Stimulated activated CD8-positive, alpha-beta memory T cell treated with anti-CD3 and anti-CD28 coated beads, Interleukin-15, amount 100 ng/mL, for 4 hours (primary cell): ENCODE measurements at places on chromosomes 16 and 17.

DNA sequence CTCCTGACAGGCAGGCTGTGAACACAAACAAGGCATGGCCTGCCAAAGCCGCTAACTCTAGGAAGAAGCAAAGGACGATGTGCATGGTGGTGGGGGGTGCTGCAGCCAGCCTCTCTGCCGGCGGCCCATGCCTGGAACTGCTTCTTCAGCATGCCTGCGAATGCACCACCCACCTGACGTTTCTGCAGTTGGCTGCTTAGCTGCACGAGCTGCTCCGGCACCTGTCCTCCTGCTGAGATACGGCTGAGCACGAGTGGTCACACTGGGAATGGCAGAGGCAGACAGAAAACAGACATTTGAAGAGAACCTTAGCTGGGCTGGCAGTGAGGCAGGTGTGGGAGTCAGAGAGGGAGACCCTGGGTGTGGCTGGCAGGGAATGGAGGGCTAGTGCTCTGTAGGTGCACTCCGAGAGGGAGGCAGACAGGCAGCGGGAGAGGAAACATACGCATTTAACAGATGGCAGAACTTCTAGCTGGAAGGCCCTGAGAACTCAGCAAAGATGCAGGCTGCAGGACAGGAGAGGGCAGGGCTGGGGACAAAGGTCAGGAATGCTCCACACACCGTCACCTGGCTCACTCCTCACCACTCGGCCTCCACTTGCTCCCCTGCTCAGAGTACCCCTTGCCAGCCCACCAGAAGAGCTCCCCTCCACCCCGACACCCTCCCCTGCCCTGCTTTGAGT is 5.2 kb downstream of the FLCN start:
- DNase-seq, result no peak

- no peak for DNase-seq
Observed at GRCh38 chr16:21647562-21648164, 4.7 kb downstream of the IGSF6 start.

GRCh38 chr17:44887971-44888954 is 11.0 kb downstream of the EFTUD2 start:
- no peak for DNase-seq

DNA sequence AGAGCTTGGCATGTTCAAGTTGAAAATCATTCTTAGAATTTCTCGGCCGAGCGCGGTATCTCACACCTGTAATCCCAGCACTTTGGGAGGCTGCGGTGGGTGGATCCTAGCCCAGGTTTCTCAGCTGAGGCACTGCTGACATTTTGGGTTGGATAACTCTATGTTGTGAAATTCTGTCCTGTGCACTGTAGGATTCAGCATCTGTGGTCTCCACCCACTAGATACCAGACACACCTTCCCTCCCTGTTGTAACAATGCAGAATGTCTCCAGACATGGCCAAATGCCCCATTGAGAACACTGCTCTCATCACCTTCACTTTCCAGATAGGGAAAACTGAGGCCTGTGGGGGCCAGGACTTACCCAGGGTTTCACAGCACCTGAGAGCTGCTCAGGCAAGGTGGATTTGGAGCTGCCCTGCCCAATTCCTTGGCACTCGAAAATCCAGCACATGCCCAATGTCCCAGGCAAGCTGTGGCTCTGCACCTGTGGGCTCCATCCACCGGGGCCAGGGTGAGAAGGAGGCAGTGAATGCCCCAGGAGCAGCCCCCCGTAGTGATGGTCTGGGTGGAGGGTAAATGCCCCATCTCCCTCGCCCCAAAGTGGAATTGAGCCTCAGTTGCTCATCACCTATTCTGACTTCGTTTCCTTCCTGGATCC is 20.2 kb upstream of the TVP23A start:
- no peak for DNase-seq

GRCh38 chr16:5875416-5875815 is 777.8 kb upstream of the EEF2KMT start:
- no peak for DNase-seq

GRCh38 chr17:77564278-77564920 is 394.1 kb upstream of the TNRC6C start:
- no peak for DNase-seq

GRCh38 chr17:7444682-7445618 is at the start of gene CHRNB1:
TSS of gene CHRNB1 (plus strand) at chr17:7445061. CDS start at chr17:7445128, 67 bp downstream.
- no peak for DNase-seq

DNA sequence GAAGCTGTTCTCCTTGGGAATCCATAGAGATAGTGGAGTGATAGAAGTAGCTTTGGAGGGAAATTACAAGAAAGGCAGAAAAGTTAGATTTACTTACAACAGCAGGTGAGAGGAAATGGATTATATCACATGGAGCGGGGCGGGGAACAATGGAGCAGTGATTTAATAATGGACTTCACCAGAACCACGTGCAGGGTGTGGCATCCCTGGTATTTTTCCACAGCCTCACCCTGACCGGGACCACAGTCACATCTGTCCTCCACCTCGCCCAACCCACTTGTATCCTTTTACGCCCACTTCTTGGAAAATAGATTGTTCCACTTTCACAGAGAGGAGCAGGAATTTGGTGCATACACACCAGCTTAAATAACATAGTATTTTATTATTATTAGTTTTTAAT is 15.9 kb upstream of the CYB5B start:
- DNase-seq, result no peak

DNA sequence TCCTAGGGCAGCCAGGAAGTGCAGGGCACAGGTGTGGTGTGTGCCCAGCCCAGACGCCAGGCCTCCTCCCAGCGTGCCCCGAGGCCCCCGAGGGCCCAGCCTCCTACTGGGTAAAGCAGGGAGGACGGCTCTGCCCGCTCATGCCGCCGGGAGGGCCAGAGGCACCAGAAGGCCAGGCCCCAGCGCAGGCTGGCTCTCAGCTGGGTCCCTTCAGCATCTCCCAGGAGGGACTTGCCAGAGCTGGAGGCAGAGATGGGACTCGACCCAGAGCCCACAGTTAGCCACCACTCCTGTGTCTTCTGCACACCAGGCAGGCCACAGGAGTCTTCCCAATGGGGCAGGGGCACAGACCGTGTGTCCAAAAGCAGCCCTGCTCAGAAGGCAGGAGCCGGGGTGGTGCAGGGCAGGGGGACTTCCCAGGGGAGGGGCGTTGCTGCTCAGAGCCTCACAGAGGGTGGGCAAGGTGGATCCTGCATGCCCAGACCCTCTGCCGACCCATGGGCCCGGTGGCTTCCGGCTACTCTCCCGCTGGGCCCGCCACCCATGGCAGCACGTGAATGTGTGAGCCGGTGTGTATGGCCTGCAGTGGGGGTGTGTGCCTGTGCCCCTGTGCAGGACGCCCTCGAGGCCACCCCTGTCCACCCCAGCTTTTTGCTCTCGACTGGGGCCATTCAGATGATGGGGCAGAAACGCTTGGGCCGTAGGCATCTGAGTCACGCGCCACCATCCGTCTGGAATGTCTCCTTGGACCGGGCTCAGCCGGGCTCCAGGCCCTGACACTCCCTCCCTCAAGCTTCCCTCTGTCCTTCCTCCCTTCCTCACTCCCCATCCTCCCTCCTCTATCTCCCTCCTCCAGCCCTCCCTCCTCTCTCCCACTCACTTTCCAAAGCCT is 5.7 kb upstream of the ZNF469 start:
- no peak for DNase-seq

DNA sequence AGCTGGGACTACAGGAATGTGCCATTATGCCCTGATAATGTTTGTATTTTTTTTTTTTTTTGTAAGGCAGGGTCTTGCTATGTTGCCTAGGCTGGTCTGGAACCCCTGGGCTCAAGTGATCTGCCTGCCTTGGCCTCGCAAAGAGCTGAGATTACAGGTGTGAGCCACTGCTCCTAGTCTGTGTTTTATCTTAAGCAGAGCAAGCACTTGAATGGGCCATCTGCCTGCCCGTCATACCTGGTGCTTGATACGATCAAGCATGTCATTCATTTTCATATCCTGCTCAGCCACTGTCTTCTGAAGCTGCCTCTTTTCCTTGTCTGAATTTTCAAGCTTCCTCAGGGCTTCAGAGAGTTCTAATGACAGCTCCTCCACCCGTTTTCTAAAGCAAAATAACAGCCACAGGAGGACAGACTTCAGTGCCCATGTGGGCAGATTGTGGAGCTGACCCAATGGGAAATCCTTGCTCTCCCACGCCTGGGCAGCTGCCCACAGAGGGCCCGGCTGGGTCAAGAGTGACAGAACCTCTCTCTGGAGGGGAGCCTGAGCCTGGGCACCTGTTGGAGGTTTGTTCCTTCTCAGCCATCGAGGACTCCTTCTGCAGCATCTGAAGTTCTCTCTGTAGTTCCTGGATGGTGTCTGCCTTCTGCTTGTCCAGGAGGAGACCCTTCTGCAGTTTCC is 36.5 kb downstream of the DHX38 start:
- DNase-seq, result no peak

- DNase-seq, result no peak
Observed at GRCh38 chr16:86734543-86735460, 156.5 kb downstream of the FOXL1 start.

GRCh38 chr16:85522842-85523601 is 90.1 kb upstream of the GSE1 start:
- no peak for DNase-seq

- no peak for DNase-seq
Observed at GRCh38 chr17:53570731-53571130, 252.0 kb upstream of the KIF2B start.

GRCh38 chr17:6430769-6431168 is 4.2 kb downstream of the AIPL1 start:
- no peak for DNase-seq

GRCh38 chr16:70678121-70678897 is 7.5 kb downstream of the MTSS2 start:
- DNase-seq, result no peak

GRCh38 chr16:24635900-24636610 is 93.4 kb upstream of the TNRC6A start:
- no peak for DNase-seq

DNA sequence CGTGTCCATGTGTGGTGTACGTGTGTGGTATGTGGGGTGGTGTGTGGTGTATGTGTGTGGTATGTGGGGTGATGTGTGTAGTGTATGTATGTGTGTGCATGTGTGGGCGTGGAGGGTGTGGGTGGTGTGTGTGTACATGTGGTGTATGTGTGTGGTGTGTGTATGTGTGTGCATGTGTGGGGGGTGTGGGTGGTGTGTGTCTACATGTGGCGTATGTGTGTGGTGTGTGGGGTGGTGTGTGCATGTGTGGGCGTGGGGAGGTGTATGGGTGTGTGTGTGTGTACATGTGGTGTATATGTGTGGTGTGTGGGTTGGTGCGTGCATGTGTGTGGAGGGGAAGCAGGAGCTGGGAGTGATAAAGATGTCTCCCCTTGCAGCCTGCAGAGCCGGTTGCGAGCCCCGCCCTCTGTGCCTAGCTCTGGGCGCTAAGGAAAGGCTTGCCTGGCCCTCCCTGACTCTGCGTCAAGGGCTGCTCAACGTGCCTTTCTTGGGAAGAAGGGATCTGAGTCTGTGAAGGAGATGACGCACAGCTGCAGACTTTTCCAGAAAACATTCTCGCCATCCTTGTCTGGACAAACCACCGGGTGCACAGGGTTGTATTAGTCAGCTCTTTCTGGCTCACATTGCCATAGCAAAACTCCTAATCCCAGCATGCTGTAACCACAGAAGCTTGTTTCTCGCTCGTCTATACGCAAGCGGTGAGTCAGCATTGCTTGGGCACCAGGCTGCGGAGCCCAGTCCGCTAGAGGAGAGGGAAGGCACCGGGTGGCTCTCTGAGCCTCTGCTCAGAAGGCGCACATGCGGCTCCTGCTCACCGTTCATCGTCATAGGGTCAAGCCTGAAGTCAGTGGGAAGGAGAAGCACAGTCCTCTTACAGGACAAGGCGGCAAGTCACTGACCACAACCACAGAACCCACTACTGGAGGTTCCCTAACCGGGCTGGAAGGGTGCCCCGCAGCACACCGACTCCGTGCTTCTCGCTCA is 2.0 kb upstream of the CD300H start:
- no peak for DNase-seq

- no peak for DNase-seq
Observed at GRCh38 chr17:47315451-47316266, 8.1 kb upstream of the EFCAB13 start.

GRCh38 chr16:3576211-3576610 is 992 bp downstream of the NLRC3 start:
- DNase-seq, result no peak

GRCh38 chr16:22077700-22078313 is 14.5 kb upstream of the VWA3A start:
- DNase-seq, result peak; percentile 17

- no peak for DNase-seq
Observed at GRCh38 chr17:65198653-65199382, 61.6 kb downstream of the RGS9 start.

GRCh38 chr16:67459861-67460150 is 21.2 kb downstream of the ATP6V0D1 start:
- DNase-seq, result no peak

DNA sequence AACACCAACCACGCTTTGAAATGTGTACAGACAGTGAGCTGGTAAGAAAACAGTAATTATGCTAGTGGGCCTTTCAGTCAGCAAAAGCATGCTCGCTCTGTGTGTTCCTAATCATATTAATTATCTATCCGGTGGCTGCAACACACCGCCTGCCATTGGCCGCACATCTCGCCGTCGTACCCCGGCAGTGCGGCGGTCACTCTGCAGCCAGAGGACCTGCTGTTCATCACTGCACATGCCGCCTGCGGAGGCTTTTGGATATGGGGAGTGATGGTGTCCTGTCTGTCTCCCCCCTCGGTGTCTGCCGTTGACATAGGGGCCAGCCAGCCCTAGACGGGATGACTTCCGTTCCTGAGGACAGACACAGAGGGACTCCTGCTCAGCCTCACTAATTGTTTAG is 68.5 kb downstream of the RPA1 start:
- no peak for DNase-seq

DNA sequence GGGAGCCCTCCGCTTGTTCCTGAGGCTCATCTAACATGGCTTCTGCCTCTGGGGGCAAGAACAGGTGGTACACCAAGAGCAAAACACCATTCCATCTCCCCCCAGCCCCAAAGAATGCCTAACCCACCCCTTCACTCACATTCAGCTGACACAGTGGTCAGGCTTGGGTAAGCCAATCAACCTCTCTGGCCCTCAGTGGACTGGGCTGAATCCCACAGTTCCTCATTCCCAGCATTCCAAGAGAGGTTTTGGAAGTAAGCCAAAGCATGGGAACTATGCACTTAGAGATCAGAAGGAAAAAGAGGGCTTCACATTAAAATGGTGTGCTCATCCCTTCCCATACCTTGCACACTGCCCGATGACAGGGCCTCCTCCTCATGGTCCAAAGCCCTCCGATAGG is 7.8 kb downstream of the PIGS start:
- DNase-seq, result no peak

DNA sequence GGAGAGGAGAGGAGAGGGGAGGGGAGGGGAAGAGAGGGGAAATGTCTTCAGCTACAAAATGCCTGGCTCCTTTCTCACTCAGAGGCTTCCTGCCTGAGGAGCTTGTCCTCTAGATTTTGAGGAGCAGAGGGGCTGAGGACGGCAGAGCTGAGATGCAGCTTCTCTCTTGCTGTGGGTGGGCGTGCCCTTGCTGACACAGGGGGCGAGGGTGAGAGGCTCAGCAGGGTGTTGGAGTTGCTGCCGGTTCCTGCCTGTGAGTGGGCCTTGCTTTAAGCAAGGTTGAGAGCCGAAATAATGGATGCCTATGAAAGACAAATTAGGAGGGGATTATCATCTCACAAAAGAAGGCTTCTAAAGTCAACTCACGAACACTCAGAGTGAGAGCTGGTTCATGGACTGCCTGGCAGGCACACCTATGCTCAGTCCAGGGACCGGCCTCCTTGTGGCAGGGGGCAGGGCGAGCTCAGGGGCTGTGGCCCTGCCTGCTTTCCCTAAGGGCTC is 215.6 kb downstream of the MSI2 start:
- DNase-seq, result no peak
